ENCODE measurements at places on chromosomes 11 and 22.

DNA sequence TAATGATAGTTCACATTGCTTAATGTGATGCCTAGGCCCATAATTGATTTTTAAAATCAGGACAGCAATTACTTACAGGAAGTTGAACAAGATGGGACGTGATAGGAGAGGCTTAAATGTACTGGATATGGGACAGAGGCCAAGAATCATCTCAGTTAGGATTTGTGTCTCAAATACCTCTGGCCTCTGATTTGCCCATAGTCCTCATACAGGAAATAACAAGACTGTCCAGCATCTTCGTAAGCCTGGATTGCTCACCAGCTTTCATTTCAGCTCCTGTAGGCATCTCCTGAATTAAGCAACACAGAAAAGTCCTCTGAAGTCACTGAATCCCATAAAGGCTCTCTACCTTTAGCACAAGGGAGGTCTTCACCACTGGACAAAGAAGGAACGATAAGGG lies at the start of gene MRGPRX3:
MRGPRX3 (plus strand) TSS at position 231 of the 400 bp plus-strand sequence. CDS start 4,632 bp downstream, outside the sequence.
- DNase-seq: peak; percentile 92

GRCh38 chr11:125084057-125084416 lies 20.9 kb downstream of the SLC37A2 start:
- no peak for DNase-seq

GRCh38 chr11:22317656-22318055 lies 20.5 kb upstream of the SLC17A6 start:
- DNase-seq: no peak

- DNase-seq: no peak
Measured at GRCh38 chr22:23525510-23525909, 54.6 kb downstream of the IGLL1 start.

GRCh38 chr22:42792909-42793847 lies 63.9 kb downstream of the ARFGAP3 start:
- DNase-seq: no peak

DNA sequence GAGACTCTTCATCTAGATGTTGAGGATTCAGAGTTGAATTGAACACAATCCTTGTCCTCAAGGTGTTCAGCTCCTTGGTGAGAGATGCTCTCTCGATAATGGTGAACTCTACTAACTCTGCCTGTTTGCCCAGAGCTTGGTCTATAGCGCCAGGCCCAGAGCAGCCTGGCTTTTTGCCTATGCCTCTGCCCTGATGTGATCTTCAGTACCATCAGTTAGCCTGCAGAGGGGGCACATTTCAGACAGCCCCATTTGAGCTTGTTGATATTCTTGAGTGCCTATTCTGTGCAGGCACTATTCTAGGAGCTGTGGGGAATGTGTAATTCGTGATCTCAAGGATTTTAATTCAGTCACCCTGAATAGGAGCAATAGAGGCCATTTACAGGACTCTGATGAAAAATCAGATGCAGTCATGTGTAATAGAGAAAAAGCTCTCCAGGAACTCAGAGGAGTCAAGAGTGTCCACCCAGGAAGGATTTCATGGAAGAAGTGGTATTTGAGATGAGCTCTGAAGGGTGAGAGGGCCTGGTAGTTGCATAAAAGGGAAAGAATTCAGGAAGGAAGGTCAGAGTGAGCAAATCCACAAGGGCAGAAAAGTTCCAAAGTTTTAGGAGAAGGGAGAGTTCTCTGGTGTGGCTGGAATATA lies 19.3 kb downstream of the GTPBP1 start:
- peak; percentile 28 for DNase-seq

GRCh38 chr11:132315696-132316095 lies 945.3 kb downstream of the NTM start:
- no peak for DNase-seq

All from mammary epithelial cell (primary cell).